LNCaP clone FGC (cell line): ENCODE measurements at places on chromosomes 2 and 18.

- no peak for DNase-seq
Observed at GRCh38 chr2:189050165-189050712, 76.1 kb downstream of the COL3A1 start.

- no peak for DNase-seq
Observed at GRCh38 chr2:127783101-127783500, 27.9 kb downstream of the WDR33 start.

DNA sequence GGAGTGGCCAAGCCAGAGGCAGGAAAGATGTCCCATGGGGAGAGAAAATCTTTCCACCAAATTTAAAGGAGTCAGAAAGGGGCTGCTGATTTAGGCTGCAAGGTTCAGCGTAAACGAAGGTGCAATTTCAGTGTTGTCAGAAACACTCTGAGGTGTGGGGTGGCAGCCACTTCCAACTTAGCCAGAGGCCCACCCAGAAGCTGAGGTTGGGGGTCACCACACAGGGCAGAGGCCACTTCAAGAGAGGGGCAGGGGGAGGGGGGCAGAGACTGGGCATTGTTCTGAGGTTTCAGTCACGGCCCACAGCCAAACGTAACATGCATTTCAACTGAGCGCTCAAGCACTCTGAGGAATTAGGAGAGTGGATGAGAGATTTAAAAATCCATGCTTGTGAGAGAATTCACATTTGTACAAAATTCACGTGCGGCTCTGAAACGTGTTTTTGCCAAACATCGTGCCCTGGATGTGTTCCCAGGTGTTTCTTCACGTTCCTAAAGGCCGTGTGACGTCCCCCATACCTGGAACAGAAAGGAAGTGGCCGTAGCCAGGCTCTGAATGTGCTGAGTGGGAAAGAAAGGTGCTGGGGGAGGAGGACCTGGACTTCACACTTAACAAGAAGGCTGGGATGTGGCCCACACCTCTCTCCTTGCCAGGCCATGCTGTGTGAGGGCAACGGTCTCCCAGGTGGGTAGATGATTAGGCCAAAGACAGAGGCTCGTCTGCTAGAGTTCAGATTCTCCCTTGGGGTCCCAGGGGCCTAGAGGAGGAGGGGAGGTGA lies 19.5 kb upstream of the BOK start:
- DNase-seq: no peak

- no peak for DNase-seq
Observed at GRCh38 chr2:218999021-218999880, 6.0 kb upstream of the CRYBA2 start.

DNA sequence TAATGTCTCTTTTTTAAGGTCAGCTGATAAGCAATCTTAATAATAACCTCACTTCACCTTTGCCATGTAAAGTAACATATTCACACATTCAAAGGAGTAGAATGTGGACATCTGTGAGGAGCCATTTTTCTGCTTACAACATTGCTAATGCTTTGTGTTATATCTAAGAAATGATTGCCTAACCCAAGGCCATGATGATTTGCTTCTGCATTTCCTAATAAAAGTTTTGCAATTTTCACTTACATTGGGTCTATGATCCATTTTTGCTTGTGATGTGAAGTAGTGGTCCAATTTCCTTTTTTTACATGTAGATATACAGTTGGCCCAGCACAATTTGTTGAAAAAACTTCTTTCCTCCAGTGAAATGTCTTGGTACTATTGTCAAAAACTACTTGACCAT lies 22.0 kb downstream of the RELCH start:
- DNase-seq: no peak

DNA sequence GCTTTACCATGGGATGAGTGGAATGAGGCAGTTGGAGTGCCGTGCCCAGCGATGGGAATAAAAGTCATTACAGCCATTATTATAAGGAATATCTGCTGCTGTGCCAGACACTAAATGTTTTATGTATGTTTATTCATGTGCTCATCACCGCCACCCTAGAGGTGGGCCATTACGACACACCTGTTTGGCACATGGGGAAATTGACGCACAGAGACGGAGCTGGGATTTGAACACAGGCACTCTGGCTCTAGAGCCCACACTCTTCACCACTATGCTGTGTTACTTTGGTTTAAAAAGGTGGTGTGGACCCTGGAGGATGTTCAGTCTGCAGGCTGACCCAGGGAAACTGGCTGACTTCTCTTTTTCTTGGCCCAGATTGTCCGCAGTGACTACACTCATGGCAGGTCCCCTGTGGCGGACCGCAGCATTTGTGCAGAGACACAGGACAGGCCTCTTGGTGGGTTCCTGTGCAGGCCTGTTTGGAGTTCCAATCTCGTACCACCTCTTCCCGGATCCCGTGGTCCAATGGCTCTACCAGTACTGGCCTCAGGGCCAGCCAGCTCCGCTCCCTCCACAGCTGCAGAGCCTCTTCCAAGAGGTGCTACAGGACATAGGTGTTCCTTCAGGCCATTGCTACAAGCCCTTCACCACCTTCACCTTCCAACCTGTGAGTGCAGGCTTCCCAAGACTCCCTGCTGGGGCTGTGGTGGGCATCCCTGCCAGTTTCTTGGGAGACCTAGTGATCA lies 1.6 kb downstream of the TMEM177 start:
- DNase-seq: no peak

- no peak for DNase-seq
Observed at GRCh38 chr2:112480530-112481049, 1.4 kb upstream of the TTL start.

DNA sequence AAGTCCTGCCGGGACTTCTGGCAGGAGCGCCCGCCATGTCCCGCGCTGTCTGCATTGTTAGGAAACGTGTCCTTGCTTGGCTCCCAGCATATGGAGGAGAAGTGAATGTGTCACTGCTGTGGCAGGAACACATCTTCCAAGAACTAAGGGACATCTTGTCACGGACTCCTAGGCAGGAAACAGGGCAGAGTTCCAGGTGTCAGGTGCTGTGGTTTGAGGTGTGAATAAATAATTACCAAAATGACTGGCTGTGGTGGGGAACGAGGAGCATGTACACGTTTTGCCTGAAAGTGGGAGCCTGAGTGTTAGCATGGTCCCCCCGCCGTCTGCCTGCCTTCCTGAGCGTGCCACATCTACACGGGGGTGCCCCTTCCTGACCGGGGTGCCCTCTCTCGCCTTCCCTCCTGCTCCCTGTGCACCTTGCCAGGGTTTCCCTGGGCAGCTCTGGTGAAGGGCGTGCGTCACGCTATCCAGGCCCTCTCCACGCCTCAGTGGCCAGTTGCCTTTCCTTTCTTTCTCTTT lies 237.5 kb downstream of the LDLRAD4 start:
- no peak for DNase-seq

DNA sequence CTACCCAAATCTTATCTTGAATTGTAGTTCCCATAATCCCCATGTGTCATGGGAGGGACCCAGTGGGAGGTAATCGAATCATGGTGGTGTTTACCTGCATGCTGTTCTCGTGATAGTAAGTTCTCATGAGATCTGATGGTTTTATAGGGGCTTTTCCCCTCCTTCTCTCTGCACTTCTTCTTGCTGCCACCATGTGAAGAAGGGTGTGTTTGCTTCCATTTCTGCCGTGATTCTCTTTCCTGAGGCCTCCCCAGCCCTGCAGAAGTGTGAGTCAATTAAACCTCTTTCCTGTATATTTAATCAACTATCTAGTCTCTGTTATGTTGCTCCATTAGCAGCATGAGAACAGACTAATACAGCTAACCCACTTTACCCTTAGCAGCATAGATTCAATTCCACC lies 37.6 kb downstream of the CDC42EP3 start:
- DNase-seq: no peak

GRCh38 chr2:49845671-49846070 lies 691.4 kb upstream of the FSHR start:
- DNase-seq: no peak

- peak; percentile 83 for DNase-seq
Observed at GRCh38 chr18:24071779-24072178, 57.2 kb downstream of the TTC39C start.

DNA sequence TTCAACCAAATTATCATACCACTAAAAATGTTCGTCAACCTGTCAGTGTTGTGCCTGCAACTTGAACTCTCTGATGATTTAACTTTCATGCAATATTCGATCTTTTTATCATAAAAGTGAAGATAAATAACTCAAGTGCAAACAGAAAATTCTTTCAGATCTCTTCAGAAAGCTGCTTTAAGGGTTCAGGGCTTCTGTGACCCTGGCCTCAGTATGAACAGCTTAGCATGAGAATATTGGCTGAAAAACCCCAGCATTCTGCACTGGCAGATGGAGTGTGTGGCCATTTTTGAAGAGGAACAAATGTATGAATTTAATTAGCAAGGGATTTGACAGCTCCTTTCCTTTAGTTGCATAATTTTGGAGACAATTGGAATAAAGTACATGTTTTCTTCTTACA lies 851.4 kb upstream of the SOX11 start:
- DNase-seq: no peak

DNA sequence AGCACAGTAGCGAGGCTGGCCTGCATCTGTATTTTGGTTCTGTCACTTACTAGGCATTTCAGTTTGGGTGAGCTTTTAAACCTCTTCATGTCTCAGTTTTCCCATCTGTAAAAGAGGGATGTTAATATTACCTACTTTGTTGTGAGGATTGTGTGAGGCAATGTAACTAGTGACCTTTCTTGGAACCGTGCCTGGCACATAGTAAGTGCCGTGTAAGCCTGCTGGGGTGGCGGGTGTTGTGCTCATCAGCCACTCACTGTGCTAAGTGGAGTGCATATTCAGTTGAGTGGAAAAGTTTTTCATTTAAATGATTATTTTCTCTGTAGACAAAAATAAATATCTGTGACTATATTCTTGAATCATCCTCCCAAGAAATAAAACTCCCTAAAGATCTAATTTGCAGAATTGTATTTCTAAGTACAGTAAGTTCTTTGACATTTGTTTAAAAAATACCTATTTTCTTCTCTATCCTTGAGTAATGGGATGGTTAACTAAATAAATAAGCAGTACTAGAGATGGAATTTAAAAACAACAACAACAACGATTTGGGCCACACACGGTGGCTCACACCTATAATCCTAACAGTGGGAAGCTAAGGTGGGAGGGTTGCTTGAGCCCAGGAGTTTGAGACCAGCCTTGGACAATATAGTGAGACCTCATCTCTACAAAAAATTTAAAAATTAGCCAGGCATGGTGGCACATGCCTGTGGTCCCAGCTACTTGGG lies 56.7 kb downstream of the MALT1 start:
- DNase-seq: no peak

DNA sequence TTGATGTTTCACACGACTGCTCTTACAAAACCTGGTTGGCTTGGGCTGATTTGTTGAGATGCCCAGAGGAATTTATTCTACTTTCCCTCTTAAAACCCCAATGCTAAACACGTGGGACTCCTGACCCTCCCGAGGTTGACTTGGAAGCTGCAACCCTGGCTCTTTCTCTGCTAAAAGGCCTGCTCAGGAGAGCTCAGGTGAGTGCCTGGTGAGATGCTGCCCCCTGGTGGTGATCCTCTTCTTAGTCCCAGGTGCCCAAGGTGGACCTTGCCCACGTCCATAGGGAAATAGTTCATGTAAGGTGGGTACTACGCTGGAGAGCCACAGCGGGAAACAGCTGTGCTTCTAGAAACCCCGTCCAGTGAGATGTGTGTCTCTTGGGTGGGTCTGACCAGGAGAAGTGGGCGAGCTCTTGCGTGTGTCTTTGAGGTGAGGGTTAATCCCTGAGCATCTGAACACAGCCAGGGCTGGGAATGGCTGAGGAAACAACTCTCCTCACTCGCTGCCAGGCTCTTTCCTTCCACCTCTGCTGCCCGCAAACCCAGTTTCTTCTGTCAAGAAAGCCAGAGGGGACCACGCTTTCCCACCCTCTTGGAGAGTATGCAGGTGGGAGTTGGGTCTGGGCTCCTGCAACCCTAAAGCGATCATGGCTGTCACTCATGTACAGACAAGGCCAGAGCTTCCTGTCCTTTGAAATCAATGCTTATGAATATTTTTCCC lies 25.5 kb upstream of the PXDN start:
- peak; percentile 45 for DNase-seq

GRCh38 chr2:74908748-74909444 lies 49.5 kb upstream of the POLE4 start:
- peak; percentile 31 for DNase-seq

DNA sequence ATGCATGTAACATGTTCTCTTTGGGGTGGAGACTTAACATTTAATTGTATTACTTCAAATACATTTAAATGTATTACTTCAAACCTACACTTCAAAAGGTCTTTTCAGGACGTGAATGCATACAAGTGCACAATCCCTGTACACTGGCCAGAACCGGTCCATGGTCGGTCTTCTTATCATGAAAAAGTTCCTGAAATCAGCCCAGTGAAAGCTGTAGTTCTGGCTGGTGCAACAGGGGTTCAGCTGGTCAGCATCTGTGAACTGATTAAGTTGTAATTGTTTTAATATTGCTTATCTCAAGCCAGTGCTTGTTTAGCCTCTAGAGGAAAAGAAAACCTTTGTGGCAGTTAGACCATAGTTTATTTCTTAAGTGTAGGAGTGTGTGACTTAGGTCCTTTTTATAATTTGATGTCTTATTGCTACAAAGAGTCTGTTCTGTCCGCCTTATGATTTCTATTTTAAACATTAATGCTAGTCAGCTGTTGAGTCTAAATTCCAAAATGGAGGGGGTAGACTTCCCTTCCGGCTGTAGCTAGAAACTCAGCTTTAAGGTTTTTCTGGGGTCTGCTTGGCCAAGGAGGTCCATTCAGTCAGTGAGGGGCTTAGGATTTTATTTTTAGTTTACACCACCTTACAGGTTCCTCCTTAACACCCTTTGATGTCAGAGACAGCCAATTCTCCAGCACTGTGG lies 768 bp upstream of the CYBRD1 start:
- DNase-seq: no peak

- DNase-seq: no peak
Observed at GRCh38 chr2:123890148-123890547, 134.9 kb upstream of the CNTNAP5 start.

DNA sequence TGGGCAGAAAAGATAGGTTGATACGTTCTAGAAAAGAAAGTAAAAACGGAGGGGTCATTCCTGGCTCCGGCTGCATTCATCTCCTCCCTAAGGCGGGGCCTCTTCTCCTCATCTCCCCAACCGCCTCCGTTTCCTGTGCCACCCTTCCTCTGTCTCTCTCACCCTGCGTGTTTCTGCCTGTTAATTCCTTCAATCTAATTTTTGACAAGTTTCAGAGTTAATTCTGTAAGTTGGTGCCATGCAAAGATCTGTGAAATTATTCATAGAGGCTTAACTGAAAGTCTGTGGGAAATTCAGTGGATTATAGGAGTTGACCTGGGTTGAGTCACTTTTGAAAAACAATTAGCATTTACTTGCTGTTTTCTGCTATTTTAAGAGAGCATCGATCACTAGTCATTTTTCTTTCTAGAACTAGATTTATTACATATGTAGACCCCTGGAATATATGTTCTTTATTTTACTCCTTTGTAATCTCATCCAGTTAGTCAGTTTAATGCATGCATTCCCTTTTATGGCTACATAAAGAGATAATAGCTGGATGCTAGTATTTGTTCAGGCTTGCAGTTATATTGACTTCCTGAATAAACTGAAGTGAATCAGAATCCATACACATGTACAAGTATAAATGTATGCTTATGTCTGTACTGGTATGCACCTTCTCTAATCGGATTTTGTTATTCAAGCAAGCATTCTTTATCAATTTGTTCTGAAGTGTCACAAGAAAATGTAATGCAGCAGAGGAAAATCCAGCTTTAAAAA lies 91.1 kb downstream of the EML6 start:
- DNase-seq: no peak

- no peak for DNase-seq
Observed at GRCh38 chr18:79902075-79902474, 49.4 kb downstream of the SLC66A2 start.
